ENCODE measurements at places on chromosomes 4 and X. TPM values are rescaled to one million over a fixed set of nuclear protein-coding genes. Genes with fewer than 3 reads are reported as not detected.
A peak's percentile ranks its signal among the peaks of the same experiment; 100 is the strongest.

DNA sequence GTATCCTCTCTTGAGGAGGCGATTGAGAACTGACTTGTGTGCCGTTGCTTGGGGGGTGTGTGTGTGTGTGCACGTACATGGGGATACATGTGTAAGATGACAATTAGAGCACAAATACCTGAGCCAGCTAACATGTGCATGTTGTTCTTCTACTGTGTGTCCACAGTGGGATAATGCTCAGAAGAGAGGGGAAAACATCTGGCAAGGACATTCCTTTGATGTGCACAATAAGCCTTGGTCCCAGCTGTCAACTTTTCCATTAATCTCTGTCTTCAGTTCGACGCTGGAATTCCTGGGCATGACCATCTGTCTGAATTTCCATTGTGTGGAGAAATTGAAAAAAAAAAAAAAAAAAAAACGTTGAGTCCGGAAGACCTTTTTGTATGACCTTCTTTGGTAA lies 592.0 kb upstream of the GALNTL6 start:
- H3K4me1 ChIP-seq, result no peaks in the 10 kb centered on the region
- H3K27ac ChIP-seq, result no peak overlapping the region
- no peak for DNase-seq
- H3K4me3 ChIP-seq, result no peak overlapping the region
- H3K36me3 ChIP-seq, result no peaks in the 10 kb centered on the region
- no peaks in the 10 kb centered on the region for H3K27me3 ChIP-seq

DNA sequence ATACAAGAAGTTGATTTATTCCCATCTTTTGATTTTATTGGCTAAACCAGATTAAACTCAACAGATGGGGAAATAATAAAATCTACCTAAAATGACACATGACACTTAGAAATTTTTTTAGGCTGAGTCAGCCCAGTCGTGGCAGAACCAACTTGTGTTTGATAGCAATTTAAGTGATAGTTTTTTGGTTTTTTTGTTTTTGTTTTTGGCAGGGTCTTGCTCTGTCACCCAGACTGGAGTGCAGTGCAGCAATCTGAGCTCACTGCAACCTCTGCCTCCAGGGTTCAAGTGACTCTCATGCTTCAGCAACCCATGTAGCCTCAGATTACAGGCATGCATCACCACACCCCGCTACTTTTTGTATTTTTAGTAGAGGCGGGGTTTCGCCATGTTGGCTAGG lies 370.3 kb upstream of the NOCT start:
- no peak overlapping the region for H3K27ac ChIP-seq
- no peak for DNase-seq
- H3K4me1 ChIP-seq, result no peaks in the 10 kb centered on the region
- H3K36me3 ChIP-seq, result no peaks in the 10 kb centered on the region

DNA sequence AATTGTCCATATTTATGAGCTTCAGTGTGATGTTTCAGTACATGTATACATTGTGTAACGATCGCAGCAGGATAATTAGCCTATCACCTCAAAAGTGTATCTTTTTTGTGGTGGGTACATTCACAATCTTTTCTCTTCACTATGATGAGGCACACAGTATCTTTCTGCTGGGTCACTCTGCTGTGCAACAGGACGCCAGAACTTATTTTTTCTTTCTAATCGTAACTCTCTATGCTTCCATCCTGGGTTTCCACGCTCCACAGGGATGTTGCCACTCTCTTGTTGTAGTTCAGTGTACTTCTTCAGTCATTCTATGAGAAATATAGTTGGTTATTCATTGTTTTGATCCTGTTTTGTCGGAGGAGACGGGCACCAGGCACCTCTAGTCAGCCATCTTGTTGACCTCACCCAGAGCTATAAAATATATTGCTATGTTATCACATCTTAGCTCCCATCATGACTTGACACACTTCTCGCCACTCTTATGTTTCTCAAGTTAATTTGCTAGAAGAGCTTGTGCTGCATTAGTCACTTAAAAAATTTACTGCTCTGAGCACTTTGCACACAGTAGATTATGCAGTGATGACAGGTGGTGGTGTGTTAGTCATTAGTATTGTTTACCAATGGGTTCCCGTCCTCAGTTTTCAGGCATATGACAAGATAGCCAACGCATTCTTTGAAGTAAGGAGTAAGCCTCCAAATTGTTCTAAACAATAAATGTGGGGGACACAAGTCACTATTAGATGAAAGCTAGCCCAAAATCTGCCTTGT lies 1002.7 kb upstream of the PCDH7 start:
- H3K4me3 ChIP-seq, result no peak overlapping the region
- no peaks in the 10 kb centered on the region for H3K27me3 ChIP-seq
- H3K4me1 ChIP-seq, result no peaks in the 10 kb centered on the region
- DNase-seq, result no peak
- H3K27ac ChIP-seq, result no peak overlapping the region

GRCh38 chrX:153968754-153969124 lies 2.9 kb downstream of the HCFC1 start:
- peaks cover 38% of the 10 kb centered on the region for H3K4me1 ChIP-seq
- peaks cover 4% of the 10 kb centered on the region for H3K36me3 ChIP-seq
- DNase-seq, result no peak
- H3K4me3 ChIP-seq, result peak overlapping the region; percentile 74

GRCh38 chr4:8278009-8278395 lies 8.4 kb downstream of the HTRA3 start:
- no peaks in the 10 kb centered on the region for H3K36me3 ChIP-seq
- DNase-seq, result no peak
- no peak overlapping the region for H3K4me3 ChIP-seq
- peaks cover 39% of the 10 kb centered on the region for H3K4me1 ChIP-seq

DNA sequence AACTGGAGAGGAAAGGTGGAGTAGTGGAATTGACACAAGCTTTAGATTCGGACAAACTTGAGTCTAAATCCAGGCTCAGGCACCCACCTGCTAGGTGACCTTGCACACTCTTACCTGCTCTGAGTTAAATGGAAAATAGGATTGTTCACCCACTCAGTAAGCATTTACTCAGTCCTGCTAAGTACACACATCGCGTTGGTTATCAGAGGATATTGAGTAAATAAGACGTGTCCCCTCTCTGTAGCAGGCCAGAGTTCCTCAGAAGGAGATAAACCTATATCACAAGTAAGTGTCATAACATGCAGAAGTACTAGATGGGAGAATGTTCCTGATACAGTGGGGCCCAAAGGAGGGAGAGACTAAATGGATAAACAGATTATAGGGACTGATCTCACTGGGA lies 117.7 kb downstream of the SMIM20 start:
- H3K36me3 ChIP-seq, result no peaks in the 10 kb centered on the region
- peaks cover 22% of the 10 kb centered on the region for H3K4me1 ChIP-seq
- DNase-seq, result no peak
- H3K27ac ChIP-seq, result no peak overlapping the region
- no peaks in the 10 kb centered on the region for H3K27me3 ChIP-seq
- no peak overlapping the region for H3K4me3 ChIP-seq

- H3K4me1 ChIP-seq, result no peaks in the 10 kb centered on the region
- H3K4me3 ChIP-seq, result no peak overlapping the region
- no peaks in the 10 kb centered on the region for H3K27me3 ChIP-seq
- H3K27ac ChIP-seq, result no peak overlapping the region
- no peaks in the 10 kb centered on the region for H3K36me3 ChIP-seq
Observed at GRCh38 chrX:124232523-124233201, 99.8 kb upstream of the TEX13D start.

DNA sequence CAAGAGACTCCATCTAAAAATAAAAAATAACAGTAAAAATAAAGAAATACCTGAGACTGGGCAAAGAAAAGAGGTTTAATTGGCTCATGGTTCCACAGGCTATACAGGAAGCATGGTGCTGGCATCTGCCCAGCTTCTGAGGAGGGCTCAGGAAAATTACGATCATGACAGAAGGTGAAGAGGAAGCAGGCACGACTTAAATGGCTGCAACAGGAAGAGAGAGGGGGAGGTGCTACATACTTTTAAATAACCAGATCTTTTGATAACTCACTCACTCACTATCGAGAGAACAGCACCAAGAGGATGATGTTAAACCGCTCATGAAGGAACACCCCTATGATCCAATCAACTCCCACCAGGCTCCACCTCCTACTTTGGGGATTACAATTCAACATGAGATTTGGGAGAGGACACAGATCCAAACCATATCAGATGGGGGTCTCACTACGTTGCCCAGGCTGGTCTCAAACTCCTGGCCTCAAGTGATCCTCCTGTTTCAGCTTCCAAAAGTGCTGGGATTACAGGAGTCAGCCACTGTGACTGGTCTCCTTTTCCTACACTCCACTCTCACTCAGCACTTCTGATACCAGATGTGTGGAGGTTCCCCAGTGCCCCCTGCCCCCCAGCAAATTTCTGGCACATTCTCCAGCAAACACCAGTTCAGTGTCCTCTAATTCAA lies 11.9 kb upstream of the ZNF157 start:
- H3K36me3 ChIP-seq, result no peaks in the 10 kb centered on the region
- no peaks in the 10 kb centered on the region for H3K27me3 ChIP-seq
- H3K27ac ChIP-seq, result no peak overlapping the region
- DNase-seq, result no peak
- H3K4me3 ChIP-seq, result no peak overlapping the region

DNA sequence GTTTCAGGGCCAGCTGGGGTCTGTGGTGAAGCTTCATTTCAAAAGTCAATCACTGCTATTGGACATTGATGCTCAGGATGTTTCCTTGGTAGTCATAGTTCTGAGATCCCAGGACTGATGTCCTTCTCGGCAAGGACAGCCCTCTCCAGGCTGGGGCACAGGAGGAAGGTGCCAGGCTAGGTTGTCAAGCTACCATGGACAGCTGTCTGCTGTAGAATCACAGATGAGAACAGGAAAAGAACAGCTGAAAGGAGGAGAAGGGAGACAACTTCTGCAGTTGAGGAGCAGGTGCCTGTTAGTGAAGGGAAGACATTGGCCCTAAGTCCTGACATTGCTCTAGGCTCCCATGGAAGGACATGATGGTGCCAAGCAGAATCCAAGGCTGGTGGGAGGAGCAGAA lies 58.0 kb downstream of the XAGE2 start:
- H3K27ac ChIP-seq, result no peak overlapping the region
- no peaks in the 10 kb centered on the region for H3K36me3 ChIP-seq
- H3K4me3 ChIP-seq, result no peak overlapping the region
- no peak for DNase-seq

DNA sequence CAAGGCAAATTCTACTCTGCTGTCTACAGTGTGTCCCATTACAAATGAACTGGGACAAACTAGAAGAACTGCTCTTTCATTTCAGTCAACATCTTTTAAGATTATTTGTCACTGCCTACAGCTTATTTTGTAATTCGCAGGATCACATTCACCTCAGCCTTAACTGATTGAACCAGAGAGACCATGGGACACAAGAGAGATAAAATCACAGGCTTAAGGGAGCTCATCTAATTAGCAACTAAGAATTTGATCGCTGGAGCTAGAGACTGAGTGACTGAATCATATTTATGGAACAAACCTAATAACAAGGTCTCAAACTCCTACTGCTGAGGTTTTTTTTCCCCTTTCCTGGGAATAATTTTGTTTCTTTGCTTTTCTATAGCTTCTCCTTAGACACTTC lies 898.2 kb downstream of the PCDH18 start:
- no peaks in the 10 kb centered on the region for H3K36me3 ChIP-seq
- H3K27ac ChIP-seq, result no peak overlapping the region
- H3K4me1 ChIP-seq, result no peaks in the 10 kb centered on the region
- H3K4me3 ChIP-seq, result no peak overlapping the region
- DNase-seq, result no peak

DNA sequence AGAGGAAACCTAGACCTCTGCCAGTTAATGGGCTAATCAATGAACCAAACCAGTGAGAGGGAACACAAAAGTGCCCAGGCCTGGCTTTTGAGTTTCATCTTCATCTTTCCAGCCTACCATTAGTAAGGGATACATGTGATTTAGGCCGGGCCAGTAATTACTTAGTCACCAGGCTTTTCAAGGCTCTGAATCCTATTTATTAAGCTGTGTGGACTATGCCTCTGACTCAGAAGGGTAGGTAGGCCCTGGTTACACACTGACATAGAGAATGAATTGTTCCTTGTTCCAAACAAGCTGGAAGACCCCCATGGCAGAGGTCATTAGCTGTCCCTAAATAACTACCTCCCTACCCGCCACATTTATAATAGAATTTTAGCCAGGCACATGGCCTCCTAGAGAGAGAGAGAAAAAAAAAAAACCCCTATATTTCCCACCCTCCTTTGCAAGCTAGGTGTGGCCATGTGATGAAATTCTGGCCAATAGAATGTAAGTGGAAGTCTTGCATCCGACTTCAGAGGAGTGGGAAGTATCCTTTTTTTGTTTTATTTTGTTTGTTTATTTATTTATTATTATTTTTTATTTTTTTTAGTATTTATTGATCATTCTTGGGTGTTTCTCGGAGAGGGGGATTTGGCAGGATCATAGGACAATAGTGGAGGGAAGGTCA lies 112.3 kb upstream of the BCOR start:
- H3K4me1 ChIP-seq, result no peaks in the 10 kb centered on the region
- no peaks in the 10 kb centered on the region for H3K27me3 ChIP-seq
- no peaks in the 10 kb centered on the region for H3K36me3 ChIP-seq
- DNase-seq, result no peak
- H3K27ac ChIP-seq, result no peak overlapping the region

DNA sequence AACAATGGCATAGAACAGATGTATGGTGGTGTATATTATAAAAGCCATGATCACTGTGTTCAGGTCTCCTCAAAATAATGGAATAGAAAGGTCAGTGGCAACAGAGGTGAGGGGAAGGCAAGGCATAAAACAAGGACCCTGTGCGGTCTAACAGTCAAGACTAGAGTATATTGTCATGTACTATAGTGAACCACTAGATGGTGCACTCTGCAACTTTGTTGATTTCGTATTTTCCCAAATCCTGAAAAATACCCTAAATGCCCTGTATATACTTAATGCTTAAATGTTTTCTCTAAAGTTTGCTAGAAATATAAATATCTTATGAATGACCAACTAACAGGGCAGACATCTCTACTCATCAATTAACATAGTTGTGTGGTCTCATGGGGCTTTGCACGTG lies 453.0 kb downstream of the PCDH11X start:
- no peaks in the 10 kb centered on the region for H3K4me1 ChIP-seq
- no peak overlapping the region for H3K27ac ChIP-seq
- no peak overlapping the region for H3K4me3 ChIP-seq

- H3K27me3 ChIP-seq, result no peaks in the 10 kb centered on the region
- H3K27ac ChIP-seq, result no peak overlapping the region
- H3K4me3 ChIP-seq, result no peak overlapping the region
- no peak for DNase-seq
Observed at GRCh38 chr4:95676190-95676589, 127.4 kb upstream of the UNC5C start.

DNA sequence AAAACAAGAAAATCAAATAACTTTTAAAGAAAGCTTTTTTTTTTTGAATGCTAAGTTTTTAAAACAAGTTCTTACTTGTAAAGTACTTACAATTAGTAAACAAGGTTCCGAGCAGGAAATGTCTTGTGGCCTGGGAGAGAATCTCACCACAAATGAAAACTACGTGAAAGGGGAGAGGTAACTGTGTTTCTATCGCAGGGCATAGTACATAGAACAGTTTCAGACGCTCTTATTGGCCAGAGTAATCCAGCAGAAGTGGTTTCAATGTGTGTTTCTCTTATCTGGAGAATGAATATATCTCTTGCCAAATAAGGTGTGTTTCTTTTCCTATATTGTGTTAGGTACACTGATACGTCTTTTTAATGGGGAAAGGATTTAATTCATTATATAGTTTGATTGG lies at the start of gene PLAC8:
TSS of gene PLAC8 (minus strand) at position 154 of the 400 bp plus-strand sequence. CDS start 6,808 bp downstream, outside the sequence.
- no peaks in the 10 kb centered on the region for H3K36me3 ChIP-seq
- peak within 1 kb of the TSS; percentile 67 for H3K27ac ChIP-seq
- H3K27me3 ChIP-seq, result no peaks in the 10 kb centered on the region
- H3K4me1 ChIP-seq, result peaks cover 5% of the 10 kb centered on the region
- no peak for DNase-seq

The KDR gene
- 55.8 TPM for total RNA-seq

The ADAMTS3 gene
- total RNA-seq, result 1.1 TPM

The GUCY1B1 gene
- total RNA-seq, result 18.1 TPM

The DDX3X gene
- 227 TPM for total RNA-seq

The ITM2A gene
- total RNA-seq, result 58.5 TPM

The IBSP gene
- not detected for total RNA-seq

The KCTD8 gene
- total RNA-seq, result not detected

Data from lower lobe of right lung (tissue), 2 donors.